ENCODE measurements at places on chromosomes 1 and 21. TPM values are rescaled to one million over a fixed set of nuclear protein-coding genes. Genes with fewer than 3 reads are reported as not detected.

DNA sequence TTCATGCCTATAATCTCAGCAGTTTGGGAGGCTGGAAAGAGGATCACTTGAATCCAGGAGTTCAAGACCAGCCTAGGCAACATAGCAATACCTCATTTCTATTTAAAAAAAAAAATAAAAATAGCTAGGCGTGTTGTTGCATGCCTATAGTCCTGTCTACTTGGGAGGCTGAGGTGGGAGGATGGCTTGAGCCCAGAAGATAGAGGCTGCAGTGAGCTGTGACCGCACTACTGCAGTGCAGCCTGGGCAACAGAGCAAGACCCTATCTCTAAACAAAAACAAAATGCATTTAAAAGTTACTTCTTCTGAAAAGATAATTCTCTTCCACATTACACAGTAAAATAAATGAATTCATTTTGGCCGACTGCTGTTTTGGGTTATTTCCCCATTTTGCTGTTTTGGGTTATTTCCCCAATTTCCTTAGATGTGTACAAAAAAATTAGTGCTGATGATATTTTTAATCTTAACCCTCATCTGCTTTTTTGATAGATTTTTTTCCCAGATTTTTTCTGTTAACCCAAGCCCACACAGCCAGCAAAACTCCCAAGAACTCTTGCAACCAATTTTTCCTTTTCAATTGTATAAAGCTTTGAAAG lies 23.0 kb upstream of the SAMSN1 start:
- no peak for DNase-seq

TLCD4 gene
- total RNA-seq, result 0.48 TPM

DNA sequence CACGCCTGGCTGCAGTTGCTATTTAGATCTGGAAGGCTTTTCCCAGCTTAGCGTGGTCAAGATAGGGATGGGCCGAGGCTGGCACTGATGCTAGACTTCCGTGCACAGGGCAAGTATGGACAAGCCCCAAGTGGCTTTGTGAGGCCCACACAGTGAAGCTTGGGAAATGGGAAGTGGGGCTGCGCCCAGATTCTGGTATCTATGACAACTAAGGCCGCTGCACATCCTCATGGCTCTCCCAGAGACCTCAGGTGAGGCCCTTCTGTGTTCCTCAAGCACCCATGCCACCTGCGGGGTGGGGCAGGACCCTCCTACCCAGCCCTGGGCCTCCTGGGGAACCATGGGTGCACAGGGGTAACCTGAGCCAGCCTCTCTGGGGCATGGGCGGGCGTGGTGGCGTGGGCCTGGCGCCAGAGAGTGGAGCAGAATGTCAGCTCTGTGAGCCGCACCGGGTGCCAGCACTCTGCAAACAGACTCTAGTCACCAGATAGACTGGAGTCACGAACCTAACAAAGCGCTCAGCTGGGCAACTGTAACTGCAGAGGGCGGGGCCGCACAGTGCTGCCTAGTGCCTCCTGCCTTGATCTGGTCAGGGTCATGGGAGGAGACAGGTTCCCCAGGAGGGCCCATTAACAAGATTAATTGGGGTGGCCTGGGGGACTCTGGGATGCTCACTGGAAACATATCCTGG lies 46.4 kb downstream of the ELF3 start:
- no peak for DNase-seq

- DNase-seq, result no peak
Observed at GRCh38 chr1:29504709-29505410, 268.5 kb downstream of the PTPRU start.

IFI44L gene
- 5.4 TPM for total RNA-seq

RAB25 gene
- total RNA-seq, result not detected

TMPRSS2 gene
- total RNA-seq, result 0.39 TPM

GRCh38 chr1:156499194-156499841 lies 1.3 kb downstream of the MEF2D start:
- no peak for DNase-seq

GRCh38 chr1:165851034-165851658 lies 23.7 kb downstream of the UCK2 start:
- peak; percentile 98 for DNase-seq

DNA sequence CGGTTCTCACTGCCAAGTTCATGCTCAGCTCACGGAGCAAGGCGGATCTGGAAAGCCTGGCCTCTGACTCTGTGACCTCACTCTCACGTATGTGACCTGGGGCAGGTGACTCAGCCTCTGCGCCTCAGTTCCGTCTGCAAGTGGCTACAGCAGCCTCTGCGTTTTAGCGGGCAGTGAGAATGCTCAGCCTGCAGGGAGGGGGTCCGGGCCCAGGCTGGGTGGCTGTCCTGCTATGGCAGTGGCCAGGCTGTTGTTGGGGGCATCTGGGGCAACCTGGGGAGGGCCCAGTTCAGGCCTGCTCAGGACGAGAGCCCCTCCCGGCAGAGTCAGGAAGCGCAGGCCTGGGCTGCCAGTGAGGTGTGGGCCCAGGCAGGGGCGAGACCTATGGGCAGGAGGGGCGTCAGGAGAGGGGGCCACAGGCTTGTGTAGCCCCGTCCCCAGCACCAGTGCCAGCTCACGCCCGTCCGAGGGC lies 27.9 kb downstream of the ARHGEF16 start:
- DNase-seq, result peak; percentile 47

- no peak for DNase-seq
Observed at GRCh38 chr21:34836933-34837505, 168.2 kb downstream of the CLIC6 start.

AGT gene
- total RNA-seq, result not detected

- no peak for DNase-seq
Observed at GRCh38 chr1:248816042-248816851, 9.5 kb downstream of the SH3BP5L start.

NTNG1 gene
- total RNA-seq, result not detected

DNA sequence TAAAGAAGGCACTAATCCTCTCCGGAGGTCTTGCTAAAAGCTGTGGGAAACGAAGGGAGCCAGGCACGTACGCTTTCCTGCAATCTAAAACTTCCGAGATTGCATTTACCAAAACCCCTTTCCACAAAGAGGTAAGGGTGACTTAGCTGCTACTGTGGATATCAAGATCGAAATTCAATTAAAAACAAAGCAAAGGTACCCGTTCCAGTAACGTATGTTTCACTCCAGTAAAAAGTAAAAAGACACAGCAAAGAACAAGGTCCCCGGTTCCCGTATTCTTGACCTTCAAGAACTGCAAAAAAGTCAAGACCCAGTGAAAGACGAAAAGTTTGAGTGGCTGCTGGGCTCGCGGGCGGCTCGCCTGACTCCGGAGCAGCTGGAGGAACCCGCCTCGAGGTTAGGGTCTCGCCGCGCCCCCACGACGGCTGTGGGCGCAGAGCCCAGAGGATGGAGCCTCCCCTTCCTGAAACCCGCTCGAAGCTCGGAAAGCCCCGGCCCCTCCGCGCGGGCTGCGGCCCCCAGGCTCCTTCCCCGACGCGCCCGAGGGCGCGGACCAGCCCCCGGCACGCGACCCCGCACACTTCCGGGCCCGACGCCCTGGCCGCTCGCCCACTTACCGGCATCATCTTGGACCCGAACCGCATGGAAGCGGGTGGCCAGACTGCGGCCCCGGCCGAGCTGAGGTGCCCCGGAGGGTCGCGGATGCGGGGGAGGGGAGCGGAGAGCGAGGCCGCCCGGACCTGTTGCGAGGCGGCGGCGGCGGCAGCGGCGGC lies 524 bp downstream of the TP53BP2 start:
- DNase-seq, result peak; percentile 49

DNA sequence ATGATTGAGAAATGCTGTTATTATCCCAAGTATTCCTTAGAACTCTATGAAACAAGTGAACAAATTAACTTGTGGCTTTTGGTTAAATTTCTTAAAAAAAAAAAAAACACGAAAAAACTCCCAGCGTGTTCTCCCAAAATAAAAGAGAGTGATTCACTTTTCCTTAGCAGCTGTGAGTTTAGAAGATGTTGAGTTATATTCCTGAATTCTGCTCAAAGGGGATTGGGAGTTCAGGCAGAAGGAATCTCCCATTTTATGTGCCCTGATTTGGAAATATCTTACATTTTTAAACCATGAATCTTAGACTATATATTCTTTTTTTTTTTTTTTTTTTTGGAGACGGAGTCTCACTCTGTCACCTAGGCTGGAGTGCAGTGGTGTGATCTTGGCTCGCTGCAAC lies 34.3 kb downstream of the SMG7 start:
- DNase-seq, result no peak

GRCh38 chr1:240501115-240501514 lies 110.8 kb downstream of the GREM2 start:
- peak; percentile 64 for DNase-seq

GRCh38 chr21:37281993-37282392 lies 14.9 kb upstream of the VPS26C start:
- no peak for DNase-seq

POGZ gene
- 13.5 TPM for total RNA-seq

GRCh38 chr21:34944015-34944755 lies 104.9 kb downstream of the RUNX1 start:
- no peak for DNase-seq

- no peak for DNase-seq
Observed at GRCh38 chr1:153400244-153400643, 9.4 kb upstream of the S100A8 start.

- DNase-seq, result peak; percentile 33
Observed at GRCh38 chr1:94095112-94095637, 25.8 kb downstream of the ABCA4 start.

SERPINC1 gene
- 0.39 TPM for total RNA-seq

GRCh38 chr1:195768936-195769335 lies 839.3 kb downstream of the KCNT2 start:
- no peak for DNase-seq

- no peak for DNase-seq
Observed at GRCh38 chr1:101112051-101112780, 86.6 kb upstream of the DPH5 start.

- no peak for DNase-seq
Observed at GRCh38 chr21:46454142-46454541, 4.5 kb upstream of the DIP2A start.

- DNase-seq, result peak; percentile 86
Observed at GRCh38 chr1:6393400-6394187, at the start of gene ACOT7. Gene ACOT7, minus strand, starts transcription at chr1:6393767. Its CDS starts 368 bp downstream, at chr1:6393399.

DNA sequence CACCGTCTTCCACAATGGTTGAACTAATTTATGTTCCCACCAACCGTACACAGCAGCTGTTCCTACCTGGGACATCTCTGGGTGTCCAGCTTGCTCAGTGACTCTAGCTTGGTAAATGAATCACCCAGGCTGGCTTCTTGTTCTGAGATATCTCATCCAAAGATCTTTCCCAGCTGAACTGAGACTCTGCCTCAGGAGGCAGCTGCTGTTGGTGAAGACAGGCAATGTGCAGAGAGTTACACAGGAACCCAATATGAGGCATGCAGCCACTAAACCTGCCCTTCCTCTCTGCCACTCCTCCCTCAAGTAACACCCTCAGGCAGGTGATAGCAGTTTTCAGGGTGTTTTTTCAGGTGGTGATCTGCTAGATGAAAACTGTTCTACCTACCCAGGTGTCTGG lies 14.0 kb upstream of the FOXO6 start:
- DNase-seq, result peak; percentile 36

LCE6A gene
- not detected for total RNA-seq

- DNase-seq, result peak; percentile 86
Observed at GRCh38 chr1:201170533-201171062, 16.3 kb upstream of the TMEM9 start.

CELF3 gene
- not detected for total RNA-seq

SDC3 gene
- total RNA-seq, result 35.3 TPM

DNA sequence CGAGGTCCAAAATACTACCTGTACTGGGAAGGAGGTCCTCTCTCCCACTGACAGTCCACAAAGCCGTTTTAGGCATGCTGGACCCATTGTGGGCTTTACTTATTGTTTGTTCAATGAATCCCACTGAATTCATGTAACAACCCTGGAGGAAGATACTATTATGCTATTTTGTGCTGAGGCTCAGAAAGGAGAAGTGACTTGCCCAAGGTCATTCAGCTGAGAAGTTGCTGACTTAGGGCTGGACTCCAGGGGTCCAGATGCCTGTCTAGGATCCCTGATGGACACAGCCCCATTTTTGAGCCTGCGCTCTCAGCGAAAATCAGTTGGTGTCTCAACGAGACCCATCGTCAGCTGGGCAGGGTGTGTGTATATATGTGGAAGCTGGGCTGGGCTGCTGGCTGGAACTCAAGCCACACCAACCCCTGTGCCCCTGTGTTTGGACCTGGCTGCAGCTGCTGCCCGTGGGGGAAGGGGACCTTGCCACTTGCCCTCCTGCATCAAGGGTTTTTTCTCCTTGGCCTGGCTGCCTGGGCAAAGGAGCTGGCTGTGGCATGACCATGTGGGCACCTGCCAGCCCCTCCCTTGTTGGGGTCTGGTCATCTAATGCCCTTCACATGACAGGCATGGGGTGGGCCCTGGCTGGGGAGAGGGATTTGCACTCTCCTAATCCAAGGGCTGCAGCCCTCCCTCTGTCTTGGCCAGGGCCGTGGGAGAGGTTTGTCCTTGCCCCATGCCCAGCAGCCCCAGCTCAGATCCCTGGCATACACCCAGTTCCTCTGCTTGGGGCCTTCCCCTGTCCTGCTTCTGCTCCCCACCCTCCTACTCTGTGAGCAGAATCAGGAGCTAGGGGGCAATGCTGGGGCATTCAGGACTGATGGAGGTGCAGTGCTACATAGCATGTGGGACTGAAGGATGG lies 15.0 kb downstream of the KCNQ4 start:
- DNase-seq, result no peak

FALEC gene
- not detected for total RNA-seq

- no peak for DNase-seq
Observed at GRCh38 chr21:35819134-35819533, 241.2 kb downstream of the SETD4 start.

FBXO2 gene
- total RNA-seq, result 0.10 TPM

BLACAT1 gene
- total RNA-seq, result not detected

Measured in RPMI7951 (cell line).